ENCODE measurements at places on chromosomes 2 and 18.

GRCh38 chr2:176419591-176420071, 150.4 kb downstream of the MTX2 start:
- no peak for DNase-seq

DNA sequence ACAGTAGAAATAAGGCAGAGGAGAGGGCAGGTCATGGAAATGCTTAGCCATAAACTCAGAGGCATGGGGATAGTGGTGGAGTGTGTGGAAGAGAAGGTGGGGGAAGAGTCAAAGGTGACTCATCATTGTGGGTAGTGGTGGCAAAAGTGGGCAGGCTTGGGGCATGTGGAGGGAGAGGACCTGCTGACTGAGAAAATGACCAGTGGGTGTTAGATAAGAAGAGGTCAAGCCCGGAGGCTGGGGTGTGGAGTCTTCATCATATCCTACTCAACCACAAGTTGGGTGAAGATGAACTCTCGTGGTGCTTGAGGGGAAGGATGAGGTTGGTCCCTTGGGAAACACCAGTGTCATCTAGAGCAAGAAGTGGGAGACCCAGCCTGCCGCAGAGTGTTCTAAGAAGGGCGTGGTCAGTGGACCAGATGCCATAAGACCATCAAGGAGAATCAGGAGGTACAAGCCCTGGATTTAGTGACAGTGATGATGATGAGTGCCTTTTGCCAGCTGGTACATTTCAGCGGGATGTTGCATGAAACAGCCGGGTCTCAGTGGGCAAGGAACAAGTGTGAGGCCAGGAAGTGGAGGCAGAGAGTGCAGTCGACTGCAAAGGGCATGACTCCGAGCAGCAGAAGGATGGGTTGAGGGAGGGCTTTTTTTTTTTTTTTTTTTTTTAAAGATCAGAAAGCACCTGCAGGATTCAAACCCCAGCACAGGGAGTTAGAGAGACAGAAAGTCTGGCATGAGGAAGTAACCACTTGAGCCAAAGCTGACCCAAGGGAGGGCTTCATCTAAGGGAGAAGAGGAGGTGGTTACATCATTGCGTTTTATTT, 122.6 kb upstream of the SPRED2 start:
- DNase-seq: no peak

- DNase-seq: no peak
Measured at GRCh38 chr2:173204316-173204715, 128.7 kb downstream of the MAP3K20 start.

DNA sequence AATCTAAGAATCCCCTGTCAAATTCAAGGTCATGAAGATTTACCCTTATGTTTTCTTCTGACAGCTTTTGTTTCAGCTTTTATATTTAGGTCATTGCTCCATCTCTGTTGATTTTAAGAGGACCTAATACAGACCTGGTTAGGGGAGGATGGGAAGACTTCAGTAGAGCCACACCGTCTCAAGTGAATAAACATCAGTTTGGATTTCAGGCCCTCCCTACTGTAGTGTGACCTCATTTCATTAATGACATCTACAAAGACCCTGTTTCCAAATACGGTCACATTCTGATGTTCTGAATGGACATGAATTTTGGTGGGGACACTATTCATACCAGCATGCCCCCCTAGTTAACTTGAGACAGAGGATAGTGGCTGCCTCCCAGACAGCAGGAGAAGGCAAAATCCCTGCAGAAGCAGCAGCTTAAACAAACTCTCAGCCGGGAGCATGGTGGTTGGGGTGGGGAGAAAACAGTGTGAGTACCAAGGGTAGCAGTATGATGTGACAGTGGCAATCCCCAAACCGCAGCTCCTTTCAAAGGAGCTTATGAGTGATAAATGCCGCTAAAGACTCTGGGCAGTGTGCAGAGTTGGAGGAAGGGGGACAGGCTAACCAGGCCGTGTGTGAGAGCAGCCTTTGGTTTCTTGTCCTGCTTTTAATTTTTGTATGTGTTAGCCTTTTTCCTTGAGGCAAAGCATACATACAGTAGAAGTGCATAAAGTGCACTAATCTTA, 65.9 kb upstream of the TNP1 start:
- DNase-seq: no peak

- no peak for DNase-seq
Measured at GRCh38 chr2:211709389-211709788, 829.2 kb downstream of the ERBB4 start.

- DNase-seq: no peak
Measured at GRCh38 chr2:233429175-233429897, 75.0 kb downstream of the DGKD start.

- no peak for DNase-seq
Measured at GRCh38 chr18:62682371-62682770, 33.0 kb upstream of the PHLPP1 start.

- no peak for DNase-seq
Measured at GRCh38 chr2:60394463-60394862, 159.0 kb downstream of the BCL11A start.

All from mucosa of gallbladder (tissue), 1 donor.